Activated CD4-positive, alpha-beta memory T cell treated with anti-CD3 and anti-CD28 coated beads for 36 hours (primary cell): ENCODE measurements at places on chromosomes 1 and 21.
A peak's percentile ranks its signal among the peaks of the same experiment; 100 is the strongest.

GRCh38 chr1:206693029-206693428 lies 8.3 kb downstream of the MAPKAPK2 start:
- no peak for DNase-seq
- no peak overlapping the region for H3K4me3 ChIP-seq
- H3K27ac ChIP-seq = peak overlapping the region; percentile 30
- no peaks in the 10 kb centered on the region for H3K27me3 ChIP-seq
- H3K36me3 ChIP-seq = peaks cover 14% of the 10 kb centered on the region
- peaks cover 81% of the 10 kb centered on the region for H3K4me1 ChIP-seq

GRCh38 chr1:156444407-156445001 lies 56.1 kb downstream of the MEF2D start:
- DNase-seq = peak; percentile 57
- H3K4me1 ChIP-seq = peaks cover 16% of the 10 kb centered on the region
- H3K27ac ChIP-seq = no peak overlapping the region
- H3K36me3 ChIP-seq = no peaks in the 10 kb centered on the region

GRCh38 chr1:35935442-35936388 lies 4.8 kb downstream of the AGO3 start:
- H3K36me3 ChIP-seq = peaks cover 3% of the 10 kb centered on the region
- no peaks in the 10 kb centered on the region for H3K27me3 ChIP-seq
- H3K4me3 ChIP-seq = no peak overlapping the region

- peaks cover 3% of the 10 kb centered on the region for H3K27me3 ChIP-seq
- H3K4me3 ChIP-seq = no peak overlapping the region
- no peak for DNase-seq
- no peaks in the 10 kb centered on the region for H3K4me1 ChIP-seq
- no peak overlapping the region for H3K27ac ChIP-seq
These were observed 16.9 kb downstream of the PLA2G4A start for GRCh38 chr1:186845576-186846210.

DNA sequence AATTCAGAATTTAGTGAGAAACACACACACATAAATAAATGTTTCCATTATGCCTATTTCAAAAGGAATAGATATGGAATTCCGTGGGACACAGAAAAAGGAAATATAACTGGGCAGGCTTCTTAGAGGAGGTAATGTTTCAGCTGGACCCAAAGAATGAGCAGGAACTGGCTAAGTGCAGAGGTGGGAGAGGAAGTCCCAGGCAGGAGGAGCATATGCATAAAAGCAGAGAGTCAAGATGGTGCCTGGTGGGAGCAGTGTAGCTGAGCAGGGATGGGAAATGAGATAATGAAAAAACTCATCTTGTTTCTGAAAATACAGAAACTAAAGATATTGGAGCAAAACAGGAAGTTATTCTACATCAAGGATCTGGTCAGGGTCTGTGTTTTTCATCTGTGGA lies 115.2 kb upstream of the MAGI3 start:
- peaks cover 29% of the 10 kb centered on the region for H3K27me3 ChIP-seq
- no peak for DNase-seq
- no peaks in the 10 kb centered on the region for H3K4me1 ChIP-seq
- H3K4me3 ChIP-seq = no peak overlapping the region
- no peak overlapping the region for H3K27ac ChIP-seq
- H3K36me3 ChIP-seq = no peaks in the 10 kb centered on the region

GRCh38 chr1:228031276-228031995 lies 24.6 kb downstream of the WNT3A start:
- peaks cover 19% of the 10 kb centered on the region for H3K27me3 ChIP-seq
- H3K36me3 ChIP-seq = no peaks in the 10 kb centered on the region
- no peaks in the 10 kb centered on the region for H3K4me1 ChIP-seq
- DNase-seq = no peak
- no peak overlapping the region for H3K27ac ChIP-seq
- H3K4me3 ChIP-seq = no peak overlapping the region

GRCh38 chr1:206015071-206015470 lies 8.6 kb downstream of the CTSE start:
- H3K27ac ChIP-seq = no peak overlapping the region
- H3K27me3 ChIP-seq = peaks cover 1% of the 10 kb centered on the region
- no peak overlapping the region for H3K4me3 ChIP-seq
- no peaks in the 10 kb centered on the region for H3K36me3 ChIP-seq
- H3K4me1 ChIP-seq = peaks cover 22% of the 10 kb centered on the region

- H3K4me1 ChIP-seq = peaks cover 36% of the 10 kb centered on the region
- H3K4me3 ChIP-seq = no peak overlapping the region
- DNase-seq = no peak
- H3K27me3 ChIP-seq = no peaks in the 10 kb centered on the region
- H3K36me3 ChIP-seq = no peaks in the 10 kb centered on the region
These were observed 199.1 kb downstream of the HIVEP3 start for GRCh38 chr1:41719590-41719989.

DNA sequence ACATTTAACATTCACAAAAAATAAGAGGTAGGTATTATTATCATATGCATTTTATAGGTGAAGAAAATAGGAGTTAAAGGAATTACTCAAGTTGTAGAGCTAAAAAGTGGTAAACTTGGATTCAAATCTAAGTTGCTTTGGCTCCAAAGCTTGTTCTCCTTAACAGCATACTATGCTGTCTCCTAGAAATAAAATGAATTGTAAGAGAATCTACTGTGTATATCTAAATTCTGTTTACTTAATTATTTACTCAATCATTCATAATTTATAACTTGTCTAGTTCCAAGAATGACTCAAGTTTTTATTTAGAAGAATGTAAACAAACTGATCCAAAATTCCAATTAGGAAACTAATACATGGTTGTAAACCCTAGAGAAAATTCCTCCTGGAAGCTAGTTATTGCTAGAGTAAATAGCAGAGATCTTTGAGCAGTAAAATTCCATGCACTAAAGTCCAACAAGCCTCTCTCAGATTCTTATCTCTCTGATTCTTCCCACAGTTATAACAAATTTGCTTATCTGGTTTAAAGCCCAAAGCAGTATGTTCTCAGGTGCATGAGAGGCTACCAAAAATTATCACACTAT lies 132.5 kb upstream of the DPT start:
- peaks cover 9% of the 10 kb centered on the region for H3K27me3 ChIP-seq
- no peak overlapping the region for H3K4me3 ChIP-seq
- no peak for DNase-seq

DNA sequence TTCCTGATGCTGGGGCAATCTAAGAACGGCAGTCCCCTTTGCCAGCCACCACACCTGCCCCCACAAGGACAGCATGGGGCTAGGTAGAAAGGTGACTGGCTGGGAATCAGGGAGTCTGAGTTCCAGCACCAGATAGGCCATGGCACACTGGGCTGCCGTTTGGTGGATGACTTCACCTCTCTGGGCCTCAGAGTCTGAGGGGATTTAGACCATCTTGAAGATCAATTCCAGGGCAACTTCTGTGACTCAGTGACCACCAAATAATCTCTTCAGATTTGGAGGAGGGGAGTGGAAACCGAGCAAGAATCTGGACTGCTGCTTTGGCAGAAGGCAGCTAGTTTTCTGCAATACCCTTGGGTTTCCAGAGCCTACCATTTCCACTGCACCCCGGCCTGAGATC lies 92.1 kb upstream of the EDN2 start:
- no peaks in the 10 kb centered on the region for H3K27me3 ChIP-seq
- H3K4me3 ChIP-seq = no peak overlapping the region
- peaks cover 32% of the 10 kb centered on the region for H3K4me1 ChIP-seq
- no peak for DNase-seq

DNA sequence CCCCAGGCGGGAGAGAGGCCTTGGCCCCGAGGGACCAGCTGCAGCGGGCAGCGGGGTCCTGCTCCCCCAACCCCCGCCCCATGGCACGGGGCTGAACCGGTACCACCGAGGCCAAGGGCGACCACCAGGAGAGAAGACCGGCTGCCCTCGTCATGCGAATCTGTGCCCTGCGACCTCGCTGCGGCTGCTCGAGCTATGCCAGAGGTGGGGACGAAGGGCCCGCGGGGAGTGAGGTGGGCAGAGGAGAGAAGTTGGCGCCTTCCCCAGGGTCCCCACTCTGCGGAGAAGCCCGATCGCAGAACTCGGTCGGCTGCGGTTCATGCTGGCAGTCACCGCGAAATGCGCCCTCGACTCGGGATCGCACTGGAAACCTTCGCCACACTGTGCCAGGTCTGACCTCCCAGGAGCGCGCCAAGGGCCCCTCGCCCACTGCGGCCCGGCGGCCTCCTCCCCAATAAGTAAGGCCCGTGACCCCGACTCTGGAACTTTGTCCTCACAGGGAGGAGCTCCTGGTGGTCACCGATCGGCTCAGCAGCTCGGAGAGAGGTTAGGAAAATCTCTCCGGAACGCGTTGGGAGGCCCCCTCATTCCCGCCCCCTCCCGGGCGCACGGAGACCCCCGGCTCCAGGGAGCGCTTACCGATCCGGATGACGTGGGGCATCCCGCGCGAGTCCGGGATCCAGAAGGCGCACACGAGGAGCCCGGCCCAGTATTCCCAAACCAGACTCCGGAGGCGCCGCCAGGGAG lies 787 bp downstream of the GRIK3 start:
- no peak for DNase-seq
- peaks cover 3% of the 10 kb centered on the region for H3K4me1 ChIP-seq
- no peak overlapping the region for H3K4me3 ChIP-seq
- no peaks in the 10 kb centered on the region for H3K36me3 ChIP-seq
- peaks cover 44% of the 10 kb centered on the region for H3K27me3 ChIP-seq

GRCh38 chr1:40820911-40821693 lies 37.5 kb downstream of the KCNQ4 start:
- no peak overlapping the region for H3K27ac ChIP-seq
- H3K4me3 ChIP-seq = no peak overlapping the region
- no peak for DNase-seq
- H3K4me1 ChIP-seq = peaks cover 28% of the 10 kb centered on the region
- H3K36me3 ChIP-seq = no peaks in the 10 kb centered on the region
- no peaks in the 10 kb centered on the region for H3K27me3 ChIP-seq

- no peak overlapping the region for H3K4me3 ChIP-seq
- no peak for DNase-seq
- H3K4me1 ChIP-seq = peaks cover 8% of the 10 kb centered on the region
- H3K27me3 ChIP-seq = peaks cover 5% of the 10 kb centered on the region
- H3K27ac ChIP-seq = no peak overlapping the region
- H3K36me3 ChIP-seq = peaks cover 22% of the 10 kb centered on the region
These were observed 11.4 kb upstream of the KLHL12 start for GRCh38 chr1:202938287-202938925.

- no peak for DNase-seq
- peak overlapping the region; percentile 66 for H3K4me3 ChIP-seq
- peak overlapping the region; percentile 89 for H3K27ac ChIP-seq
- peaks cover 85% of the 10 kb centered on the region for H3K36me3 ChIP-seq
- H3K27me3 ChIP-seq = no peaks in the 10 kb centered on the region
- H3K4me1 ChIP-seq = peaks cover 64% of the 10 kb centered on the region
These were observed 6.4 kb downstream of the GFI1 start for GRCh38 chr1:92480200-92480812.

- H3K27me3 ChIP-seq = peaks cover 12% of the 10 kb centered on the region
- H3K4me1 ChIP-seq = no peaks in the 10 kb centered on the region
- H3K27ac ChIP-seq = no peak overlapping the region
- no peak for DNase-seq
- no peaks in the 10 kb centered on the region for H3K36me3 ChIP-seq
These were observed 127.3 kb downstream of the TM2D1 start for GRCh38 chr1:61597601-61598000.

GRCh38 chr1:226424221-226425003 lies 16.5 kb upstream of the PARP1 start:
- no peaks in the 10 kb centered on the region for H3K36me3 ChIP-seq
- H3K4me1 ChIP-seq = peaks cover 14% of the 10 kb centered on the region
- DNase-seq = no peak
- H3K27ac ChIP-seq = no peak overlapping the region

GRCh38 chr1:240254778-240255291 lies 163.2 kb downstream of the FMN2 start:
- no peak overlapping the region for H3K4me3 ChIP-seq
- no peaks in the 10 kb centered on the region for H3K4me1 ChIP-seq
- no peaks in the 10 kb centered on the region for H3K36me3 ChIP-seq
- no peaks in the 10 kb centered on the region for H3K27me3 ChIP-seq
- DNase-seq = no peak

DNA sequence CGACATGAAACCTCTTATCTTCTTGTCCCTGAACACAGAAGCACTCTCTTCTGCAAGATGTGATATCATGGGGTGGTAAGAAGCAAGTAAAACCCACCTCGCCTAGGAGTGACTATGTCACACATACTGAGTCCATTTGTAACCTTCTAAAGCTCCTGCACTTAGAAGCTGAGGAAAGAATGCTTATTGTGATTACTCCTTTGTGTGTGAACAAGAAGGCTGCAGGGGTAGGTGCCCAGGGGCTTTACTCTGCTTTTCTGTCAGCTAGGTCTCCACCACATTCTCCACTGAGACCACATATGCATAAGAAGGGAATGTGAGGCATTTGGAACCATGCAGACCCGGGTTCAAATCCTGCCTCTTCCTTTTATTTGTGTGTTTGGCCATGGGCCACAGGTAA lies 144.3 kb downstream of the DMRTA2 start:
- no peaks in the 10 kb centered on the region for H3K4me1 ChIP-seq
- H3K4me3 ChIP-seq = no peak overlapping the region
- H3K27me3 ChIP-seq = peaks cover 4% of the 10 kb centered on the region
- H3K36me3 ChIP-seq = no peaks in the 10 kb centered on the region
- DNase-seq = no peak

DNA sequence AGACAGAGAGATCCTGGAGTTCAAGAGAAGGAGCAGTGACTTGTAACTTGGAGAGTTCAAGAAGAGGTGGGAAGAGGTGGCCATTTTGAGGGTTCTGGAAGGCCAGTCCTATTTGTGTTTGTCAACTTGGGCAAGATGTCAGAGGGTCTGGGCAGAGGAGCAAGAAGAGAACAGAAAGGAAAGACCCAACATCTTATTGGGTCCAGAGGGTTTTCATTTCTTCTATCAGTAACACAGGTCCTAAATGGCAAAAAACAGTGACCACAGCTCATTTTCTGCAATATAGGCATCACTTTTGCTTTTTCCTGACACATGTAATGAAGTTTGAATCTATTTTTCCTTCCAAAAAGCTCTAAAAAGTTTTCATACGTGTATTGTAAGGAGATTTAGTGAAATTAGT lies 38.3 kb upstream of the MAP10 start:
- DNase-seq = no peak
- H3K36me3 ChIP-seq = no peaks in the 10 kb centered on the region
- no peak overlapping the region for H3K4me3 ChIP-seq
- H3K27me3 ChIP-seq = peaks cover 21% of the 10 kb centered on the region
- no peak overlapping the region for H3K27ac ChIP-seq

DNA sequence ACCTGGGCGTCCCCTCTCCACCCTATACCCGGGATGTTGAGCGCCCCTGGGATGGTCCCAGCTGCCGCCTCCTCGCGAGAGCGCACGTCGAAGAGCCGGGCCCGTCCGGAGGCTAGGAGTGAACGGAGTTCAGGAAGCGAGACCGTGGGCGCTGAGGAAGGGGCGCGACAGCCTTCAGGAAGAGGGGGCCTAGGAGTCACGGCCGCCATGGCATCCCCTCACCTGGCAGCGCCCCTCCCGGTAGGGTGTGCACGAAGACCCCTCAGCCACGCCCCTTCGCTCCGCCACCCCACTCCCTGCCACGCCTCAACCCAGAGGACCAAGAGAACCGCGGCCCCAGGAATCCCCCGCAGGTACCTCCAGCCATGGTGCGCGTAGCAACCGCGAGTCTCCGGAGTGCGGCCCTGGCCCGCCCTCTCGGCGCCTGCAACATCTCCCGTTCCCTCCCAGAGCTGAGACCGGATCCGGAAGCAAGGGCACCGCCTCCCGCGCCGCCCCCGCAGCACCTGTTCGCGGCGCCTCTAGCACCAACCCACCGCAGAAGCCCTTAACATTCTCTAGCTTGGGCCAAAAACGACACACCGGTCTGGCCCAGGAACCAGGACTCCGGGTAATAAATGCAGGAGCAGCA lies at the start of gene TSTD1:
TSS of gene TSTD1 (minus strand) at position 442 of the 631 bp plus-strand sequence. CDS start at position 367, 75 bp downstream.
- peaks cover 25% of the 10 kb centered on the region for H3K36me3 ChIP-seq
- peak within 1 kb of the TSS; percentile 91 for H3K4me3 ChIP-seq
- H3K4me1 ChIP-seq = peaks cover 36% of the 10 kb centered on the region

- peaks cover 7% of the 10 kb centered on the region for H3K27me3 ChIP-seq
- H3K36me3 ChIP-seq = no peaks in the 10 kb centered on the region
- no peaks in the 10 kb centered on the region for H3K4me1 ChIP-seq
- no peak for DNase-seq
- H3K4me3 ChIP-seq = no peak overlapping the region
These were observed 118.5 kb upstream of the NGF start for GRCh38 chr1:115456441-115456961.
